ENCODE measurements at places on chromosomes 7 and 10.

- no peak for DNase-seq
Measured at GRCh38 chr7:79855172-79855571, 279.5 kb upstream of the GNAI1 start.

- no peak for DNase-seq
Measured at GRCh38 chr7:135602304-135602703, 44.6 kb downstream of the NUP205 start.

- no peak for DNase-seq
Measured at GRCh38 chr7:41261080-41261479, 441.8 kb downstream of the INHBA start.

- no peak for DNase-seq
Measured at GRCh38 chr10:119191881-119192280, 13.3 kb upstream of the PRDX3 start.

- DNase-seq, result no peak
Measured at GRCh38 chr10:52533986-52534385, 219.9 kb downstream of the DKK1 start.

- DNase-seq, result peak; percentile 42
Measured at GRCh38 chr7:153887749-153888569, 164.2 kb upstream of the DPP6 start.

DNA sequence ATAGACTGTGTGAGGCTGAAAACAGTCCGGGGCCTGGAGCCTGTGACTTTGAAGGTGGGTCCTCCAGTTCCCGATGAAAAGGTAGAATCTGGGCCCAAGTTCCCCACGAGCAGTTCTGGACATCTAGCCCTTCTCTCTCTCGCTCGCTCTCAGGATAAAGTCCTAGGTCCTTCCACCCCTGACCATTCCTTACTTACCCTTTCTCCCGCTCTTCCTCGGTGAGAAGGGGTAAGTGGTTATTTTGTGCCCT lies 713 bp downstream of the IMMP2L start:
- no peak for DNase-seq

GRCh38 chr7:139914306-139915267 lies 85.5 kb downstream of the TBXAS1 start:
- peak; percentile 40 for DNase-seq

GRCh38 chr10:100847440-100847839 lies 65.3 kb upstream of the SLF2 start:
- DNase-seq, result no peak

DNA sequence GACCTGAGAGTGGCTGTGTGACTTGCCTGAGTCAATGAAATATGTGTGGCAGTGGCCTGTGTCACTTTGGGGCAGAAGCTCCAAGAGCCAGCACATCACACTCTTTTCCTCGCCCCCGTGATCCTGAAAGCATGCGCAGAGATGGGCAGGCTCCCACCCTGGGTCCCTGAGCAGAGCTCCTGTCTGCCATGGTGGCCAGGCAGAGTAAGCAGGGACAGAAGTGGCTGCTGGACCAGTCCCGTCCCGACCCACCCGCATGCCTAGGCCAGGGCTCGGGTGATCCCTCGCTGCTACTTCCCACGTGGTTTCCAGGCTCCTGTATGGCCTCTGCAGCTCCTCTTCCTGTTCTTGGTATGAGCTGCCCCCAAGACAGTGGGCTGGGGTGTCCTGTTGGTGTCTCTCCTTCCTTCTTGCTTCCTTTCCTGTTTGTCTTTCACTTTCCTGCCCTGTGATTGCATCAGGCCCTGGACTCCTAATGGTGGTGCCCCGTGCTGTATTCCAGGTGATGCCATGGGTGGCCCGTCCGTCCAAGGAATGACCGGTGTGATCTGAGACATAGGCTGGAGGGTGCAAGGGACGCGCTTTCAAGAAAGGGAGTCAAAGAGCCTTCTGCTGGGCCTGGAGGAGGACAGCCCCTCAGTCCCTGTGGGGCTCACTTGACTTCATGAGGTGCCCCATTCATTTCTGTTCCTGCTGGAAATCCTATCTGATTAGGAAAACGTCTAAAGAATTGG lies 71.4 kb upstream of the SHH start:
- no peak for DNase-seq

DNA sequence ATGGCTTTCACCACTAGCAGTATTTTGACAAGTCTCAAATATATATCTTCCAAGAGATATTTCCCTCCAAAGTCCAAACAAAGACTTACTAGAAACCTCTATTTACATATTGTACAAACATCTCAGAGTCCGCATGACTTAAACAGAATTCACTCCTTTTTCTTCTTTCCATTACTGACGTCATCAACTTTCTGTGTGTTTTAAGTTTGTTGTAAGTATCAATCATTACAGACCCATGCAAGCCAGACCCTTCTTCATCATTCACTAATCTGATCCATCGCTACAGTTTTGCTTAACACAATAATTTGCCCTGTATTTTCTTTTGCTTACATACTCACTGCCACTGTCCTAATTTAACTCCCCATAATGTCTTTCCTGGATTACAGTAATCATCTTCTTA lies 51.9 kb downstream of the SEMA3A start:
- DNase-seq, result no peak

DNA sequence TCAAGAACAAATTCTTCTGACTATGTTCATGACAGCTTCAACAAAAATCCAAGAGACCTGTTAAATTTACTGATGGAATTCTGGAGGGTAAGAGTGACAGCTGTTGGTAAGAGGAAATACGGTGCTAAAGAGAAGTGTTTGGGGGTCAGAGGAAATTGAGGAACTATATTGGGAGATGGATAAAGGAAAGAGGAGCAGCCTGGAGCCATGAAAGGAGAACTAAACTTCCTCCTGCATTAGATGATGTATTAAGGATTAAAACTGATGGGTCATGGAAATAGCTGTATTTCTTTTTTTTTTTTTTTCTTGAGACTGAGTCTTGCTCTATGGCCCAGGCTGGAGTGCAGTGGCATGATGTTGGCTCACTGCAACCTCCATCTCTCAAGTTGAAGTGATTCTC lies 95.3 kb downstream of the HERPUD2 start:
- peak; percentile 9 for DNase-seq

- DNase-seq, result no peak
Measured at GRCh38 chr7:117146059-117146458, 176.8 kb downstream of the WNT2 start.

DNA sequence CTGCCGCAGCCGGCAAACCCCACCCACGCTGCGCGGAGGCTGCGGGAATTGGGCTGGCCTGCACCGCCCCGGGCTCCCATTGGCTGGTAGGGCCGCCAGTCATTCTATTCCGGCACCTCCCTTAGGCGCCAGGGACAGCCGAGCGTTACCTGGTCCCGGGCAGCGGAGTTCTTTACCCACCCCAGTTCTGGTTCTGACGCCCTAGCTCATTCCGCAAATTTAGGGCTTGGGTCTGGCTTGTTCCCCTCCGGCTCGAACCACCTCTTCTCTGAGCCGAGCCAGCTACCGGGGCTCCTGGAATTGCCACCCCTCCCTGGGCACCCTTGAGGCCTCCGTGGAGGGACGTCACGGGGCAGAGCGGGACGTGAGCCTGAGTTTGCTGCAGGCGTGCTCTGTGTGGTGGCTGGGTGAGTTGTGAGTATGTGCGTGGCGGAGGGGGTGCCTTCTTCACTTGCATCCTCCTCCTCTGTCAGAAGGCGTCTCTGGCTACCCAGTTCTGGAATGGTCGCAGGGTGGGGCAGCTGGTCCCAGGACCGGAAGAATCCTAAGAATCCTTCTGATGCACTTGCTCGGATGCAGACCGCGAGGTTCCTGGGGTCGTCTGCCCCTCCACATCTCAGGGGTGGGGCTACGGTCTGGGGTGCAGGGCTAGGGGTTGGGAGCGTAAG lies at the start of the genes PDZD7 and SFXN3:
Gene PDZD7 (minus strand): TSS at position 2 of the 668 bp plus-strand sequence. CDS start 910 bp downstream, outside the sequence.
Gene SFXN3 (plus strand): TSS at position 107 of the 668 bp plus-strand sequence. CDS start 3,461 bp downstream, outside the sequence.
- DNase-seq, result peak; percentile 97

DNA sequence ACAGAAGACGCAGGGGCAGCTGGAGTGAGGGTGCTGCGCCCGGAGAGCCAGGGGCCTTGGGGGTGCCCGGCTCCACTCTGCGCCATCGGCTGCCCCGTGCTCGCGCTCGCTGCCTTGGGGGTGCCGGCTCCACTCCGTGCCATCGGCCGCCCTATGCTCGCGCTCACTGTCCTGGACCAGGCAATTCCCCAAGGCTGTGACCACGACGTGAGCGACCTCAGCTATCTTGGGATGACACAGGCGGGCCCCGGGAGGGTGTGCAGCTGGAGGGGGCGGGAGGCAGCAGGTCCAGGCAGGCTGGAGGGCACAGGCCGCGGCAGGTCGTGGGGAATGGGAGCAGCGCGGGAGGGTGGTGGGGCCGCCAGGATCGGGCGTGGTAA lies 29.7 kb downstream of the CYP2W1 start:
- DNase-seq, result no peak

DNA sequence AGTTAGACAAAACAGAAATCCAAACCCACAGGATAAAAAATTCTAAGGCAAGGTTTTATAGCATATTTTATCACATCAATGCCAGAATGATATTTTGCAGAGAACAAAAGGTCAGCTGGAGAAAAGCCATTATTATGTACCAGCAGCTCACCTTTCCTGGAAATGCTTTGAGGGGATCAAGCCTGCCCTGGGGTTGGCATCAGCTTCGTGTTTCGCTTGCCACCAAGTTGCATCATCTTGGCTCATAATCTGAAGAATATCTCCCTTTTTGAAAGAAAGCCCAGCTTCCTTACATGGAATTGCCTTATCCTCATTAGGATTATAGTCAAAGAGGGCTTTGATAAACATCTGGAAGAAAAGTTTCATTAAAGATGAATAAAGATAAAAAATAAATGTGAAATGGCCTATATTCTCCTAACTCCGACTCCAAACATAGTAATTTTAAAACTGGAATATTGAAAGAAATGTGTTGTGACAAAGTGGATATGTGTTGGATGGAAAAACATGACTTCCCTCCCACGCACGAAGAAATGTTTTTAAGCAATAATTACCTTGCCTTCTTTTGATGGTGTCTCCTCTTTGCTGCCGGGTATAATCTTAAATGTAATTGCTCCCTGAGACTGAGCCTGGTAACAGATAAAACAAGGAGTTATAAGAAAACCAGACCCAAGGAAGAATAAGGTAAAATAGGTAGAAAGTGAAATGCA lies 121.3 kb upstream of the ODAD2 start:
- DNase-seq, result peak; percentile 31

- no peak for DNase-seq
Measured at GRCh38 chr7:34675749-34676374, 17.8 kb downstream of the NPSR1 start.

GRCh38 chr7:129825209-129825970 lies 127.4 kb downstream of the UBE2H start:
- DNase-seq, result peak; percentile 87

DNA sequence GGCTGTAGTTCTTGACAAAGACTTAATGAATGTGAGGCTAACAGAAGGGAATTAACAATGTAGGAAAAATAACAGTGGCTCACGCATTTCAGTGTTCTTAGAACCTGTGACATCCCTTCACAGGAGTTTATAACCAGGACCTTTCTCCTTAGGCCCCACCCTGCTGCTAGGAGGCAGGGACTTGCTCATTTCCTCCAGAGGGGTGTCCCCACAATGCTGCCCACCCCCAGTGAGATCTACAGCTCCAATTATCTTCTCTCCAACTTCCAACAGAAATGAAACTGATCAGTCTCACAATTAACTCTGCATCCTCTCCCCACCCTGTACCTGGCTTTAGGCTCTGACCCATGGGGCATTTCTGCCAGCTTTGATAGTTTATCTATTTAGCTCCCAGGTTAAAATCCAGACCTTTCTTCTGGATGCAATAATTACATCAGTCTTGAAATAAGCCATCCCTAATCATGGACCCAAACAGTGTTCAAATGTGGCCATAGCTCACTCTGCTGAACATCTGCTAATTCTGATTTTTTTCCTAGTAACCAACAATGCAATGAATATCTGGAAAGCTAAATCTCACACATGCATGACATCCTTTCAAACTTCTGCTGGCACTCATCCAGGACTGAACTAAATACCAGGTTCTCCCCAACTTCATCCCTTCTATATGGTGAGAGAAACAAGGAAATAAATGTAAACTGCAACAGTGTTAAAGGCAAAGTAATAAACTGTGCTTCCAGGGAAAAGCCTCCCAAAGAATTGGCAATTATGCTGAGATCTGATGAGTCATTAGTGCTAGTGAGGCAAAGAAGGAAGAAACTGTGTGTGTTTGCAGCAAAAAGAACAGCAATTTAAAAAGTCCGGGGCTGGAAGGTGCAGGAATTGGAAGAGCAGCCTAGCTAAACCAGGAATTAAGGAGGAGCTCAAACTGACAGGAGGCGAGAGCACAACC lies 64.6 kb downstream of the HERPUD2 start:
- peak; percentile 16 for DNase-seq

- peak; percentile 23 for DNase-seq
Measured at GRCh38 chr7:12315049-12315448, 88.6 kb downstream of the VWDE start.

- no peak for DNase-seq
Measured at GRCh38 chr7:151790830-151791620, 85.9 kb downstream of the PRKAG2 start.

- DNase-seq, result no peak
Measured at GRCh38 chr10:1295756-1296480, 239.7 kb downstream of the WDR37 start.

DNA sequence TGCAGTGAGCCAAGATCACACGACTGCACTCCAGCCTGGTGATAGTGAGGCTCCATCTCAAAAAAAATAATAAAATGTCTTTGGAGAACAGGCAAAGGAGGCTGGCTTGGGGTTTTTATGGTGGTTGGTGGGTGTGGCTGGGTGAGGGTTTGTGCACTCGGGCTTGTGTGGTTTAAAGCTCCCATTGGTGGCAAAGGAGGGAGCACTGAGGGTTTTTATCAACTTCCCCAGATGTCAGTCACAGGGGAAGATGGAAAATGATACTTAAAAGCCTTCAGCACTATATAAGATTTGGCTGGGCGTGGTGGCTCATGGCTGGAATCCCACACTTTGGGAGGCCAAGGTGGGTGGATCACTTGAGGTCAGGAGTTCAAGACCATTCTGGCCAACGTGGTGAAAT lies 16.3 kb upstream of the RNF216 start:
- no peak for DNase-seq

- DNase-seq, result peak; percentile 75
Measured at GRCh38 chr7:85030893-85031292, 156.0 kb downstream of the SEMA3D start.

DNA sequence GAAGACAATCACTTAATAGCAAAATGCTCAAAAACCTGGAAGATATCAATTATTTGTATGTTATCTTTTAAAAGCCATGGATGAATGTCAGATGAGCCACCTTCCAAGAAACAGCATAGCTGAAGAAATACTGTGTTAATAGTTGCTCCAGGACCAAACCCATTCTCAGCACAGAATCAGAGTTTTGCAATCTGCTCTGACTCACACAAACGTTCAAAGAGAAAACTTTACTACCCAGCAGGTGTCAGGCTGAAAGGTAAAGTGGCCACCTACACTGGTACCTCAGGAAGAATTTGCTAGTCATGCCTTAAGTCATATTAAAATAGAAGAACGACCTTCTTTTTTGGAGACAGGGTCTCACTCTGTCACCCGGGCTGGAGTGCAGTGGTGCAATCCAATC lies 526.5 kb downstream of the PARD3 start:
- DNase-seq, result no peak

GRCh38 chr10:9823268-9823930 lies 1194.3 kb upstream of the CELF2 start:
- no peak for DNase-seq

GRCh38 chr7:158809596-158809995 lies 19.7 kb downstream of the ESYT2 start:
- DNase-seq, result no peak
